D721Med (cell line): ENCODE measurements at places on chromosomes 5 and 9.

GRCh38 chr5:146027751-146028150 is 77.6 kb downstream of the PLAC8L1 start:
- DNase-seq = no peak

DNA sequence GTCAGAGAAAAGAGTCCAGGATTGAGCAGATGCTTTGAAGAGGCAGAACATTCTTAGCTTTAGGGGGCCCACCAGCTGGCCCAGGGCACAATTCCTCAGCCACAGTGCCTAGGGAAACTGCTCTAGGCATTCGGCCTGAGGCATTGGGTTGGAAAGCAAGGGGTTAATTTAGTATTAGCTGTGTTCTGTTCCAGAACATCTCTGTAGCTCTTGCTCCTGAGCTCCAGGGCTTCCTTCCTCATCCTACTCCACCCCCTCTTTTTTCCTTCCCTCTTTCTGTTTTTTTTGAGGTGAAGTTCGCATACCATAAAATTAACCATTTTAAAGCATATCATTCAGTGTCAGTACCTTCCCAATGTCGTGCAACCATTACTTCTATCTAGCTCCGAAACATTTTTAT is 74.5 kb upstream of the PANK3 start:
- no peak for DNase-seq

- DNase-seq = no peak
These were observed 189.7 kb downstream of the MEF2C start for GRCh38 chr5:88693071-88693932.

- no peak for DNase-seq
These were observed 156.4 kb downstream of the TENT4A start for GRCh38 chr5:6869677-6870076.

DNA sequence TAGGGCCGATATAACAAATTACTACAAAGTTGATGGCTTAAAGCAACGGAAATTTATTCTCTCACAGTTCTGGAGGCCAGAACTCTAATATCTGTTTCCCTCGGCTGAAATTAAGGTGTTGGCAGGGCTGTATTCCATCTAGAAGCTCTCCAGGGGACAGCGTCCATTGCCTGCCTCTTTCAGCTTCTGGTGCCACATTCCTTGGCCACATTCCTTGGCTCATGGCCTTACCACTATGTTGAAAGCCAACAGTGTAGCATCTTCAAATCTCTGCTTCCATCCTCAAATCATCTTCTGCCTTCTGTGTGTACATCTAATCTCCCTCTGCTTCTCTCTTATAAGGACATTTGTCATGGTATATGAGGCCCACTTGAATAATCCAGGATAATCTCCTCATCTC is 17.2 kb downstream of the FGF10 start:
- DNase-seq = no peak

DNA sequence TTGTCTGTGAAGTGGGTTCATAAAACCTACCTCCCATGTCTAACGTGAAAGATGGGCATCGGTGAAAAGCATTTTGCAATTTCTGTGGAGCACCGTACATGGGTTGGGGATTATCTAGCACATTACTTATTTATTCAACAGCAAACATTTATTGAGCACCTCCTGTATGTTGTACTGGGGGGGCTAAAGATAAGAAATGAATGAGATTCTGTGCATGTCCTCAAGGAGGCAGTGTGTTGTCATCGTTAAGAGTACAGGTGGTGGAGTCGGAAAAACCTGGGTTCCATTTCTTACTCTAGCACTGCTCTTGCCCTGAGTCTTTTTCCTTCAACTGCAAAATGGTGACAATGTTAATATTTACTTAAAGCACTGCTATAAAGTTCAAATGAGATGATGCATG is 30.4 kb upstream of the DENND1A start:
- DNase-seq = no peak

- no peak for DNase-seq
These were observed 93.7 kb downstream of the OR2K2 start for GRCh38 chr9:111236332-111236731.

DNA sequence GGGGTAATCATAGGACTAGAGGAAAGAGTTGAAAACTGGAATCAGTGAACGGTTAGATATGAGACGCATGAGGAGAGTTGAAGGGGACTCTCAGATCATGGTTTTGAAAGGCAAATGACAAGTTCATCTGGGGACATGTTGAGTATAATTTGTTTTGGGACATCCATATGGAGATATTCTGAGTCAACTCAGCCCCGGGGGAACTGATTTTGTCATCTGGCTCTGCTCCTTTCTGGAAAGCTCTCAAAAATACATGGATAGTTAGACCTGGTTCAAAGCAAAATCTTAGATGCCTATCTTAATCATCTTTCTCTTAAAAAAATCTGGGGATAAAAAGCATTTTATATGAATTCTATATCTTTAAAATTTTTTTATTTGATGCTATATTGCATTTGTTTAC is 161.2 kb downstream of the SNX18 start:
- no peak for DNase-seq

DNA sequence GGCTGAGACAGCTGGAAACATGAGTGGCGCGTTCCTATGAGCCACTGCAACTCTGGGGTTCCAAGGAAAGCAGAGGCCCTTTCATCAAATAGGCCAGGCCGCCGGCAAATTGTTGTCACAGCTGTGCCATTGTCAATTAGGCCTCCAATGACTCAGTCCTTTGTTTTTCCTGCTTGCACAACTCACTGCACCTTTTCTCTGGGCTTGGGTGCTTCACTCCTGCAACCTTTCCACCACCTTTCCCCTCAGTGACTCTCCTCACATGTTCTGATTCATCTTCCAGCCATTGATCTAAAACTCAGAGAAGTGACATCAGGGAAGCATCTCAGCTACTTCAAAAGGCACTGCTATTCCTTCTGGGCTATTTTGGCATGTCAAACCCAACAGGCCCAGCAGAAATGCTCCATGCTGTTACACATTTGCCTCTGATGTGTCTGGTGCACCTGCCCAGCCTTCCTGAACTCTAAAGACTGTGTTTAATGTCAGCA is 653.7 kb downstream of the NR2F1-AS1 start:
- DNase-seq = no peak

DNA sequence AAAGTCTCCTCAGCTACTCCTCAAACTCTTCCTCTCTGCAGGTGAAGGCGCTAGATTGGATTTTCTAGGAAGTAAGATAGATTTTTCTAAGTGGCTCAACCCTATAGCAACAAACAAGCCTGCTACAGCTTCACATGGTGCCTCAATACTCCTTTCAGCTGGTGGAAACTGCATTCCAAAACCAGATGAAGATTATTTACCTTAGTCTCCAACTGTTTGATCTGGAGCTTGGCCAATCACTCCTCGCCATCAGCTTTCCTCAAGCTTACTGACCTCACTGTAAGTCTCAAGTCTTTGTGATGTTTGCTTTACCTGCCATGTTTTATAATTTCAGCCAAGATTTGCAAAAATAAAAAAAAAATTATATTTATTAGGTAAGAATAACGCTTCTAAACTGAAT is 622.4 kb downstream of the CHSY3 start:
- no peak for DNase-seq
